ENCODE measurements at places on chromosomes 4 and X.
A peak's percentile ranks its signal among the peaks of the same experiment; 100 is the strongest.

DNA sequence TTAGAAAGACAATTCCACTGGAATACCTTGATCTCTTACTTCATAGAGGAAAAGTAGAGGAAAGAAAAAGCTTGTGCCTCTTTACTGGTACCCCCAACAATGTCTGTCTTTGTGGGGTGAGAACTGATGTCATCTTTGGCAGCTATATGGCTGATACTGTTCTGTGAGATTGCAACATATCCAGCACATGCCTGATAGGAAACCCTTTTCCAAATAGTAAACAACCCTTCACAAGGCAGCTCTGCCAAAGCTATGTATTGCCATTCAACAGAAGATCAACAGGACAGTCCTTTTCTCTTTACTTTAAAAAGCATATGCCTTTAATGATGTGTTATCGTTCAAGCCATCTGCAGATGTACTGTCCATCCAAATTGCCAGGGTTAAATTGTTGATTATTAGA lies 105.9 kb downstream of the IL1RAPL1 start:
- DNase-seq: no peak

DNA sequence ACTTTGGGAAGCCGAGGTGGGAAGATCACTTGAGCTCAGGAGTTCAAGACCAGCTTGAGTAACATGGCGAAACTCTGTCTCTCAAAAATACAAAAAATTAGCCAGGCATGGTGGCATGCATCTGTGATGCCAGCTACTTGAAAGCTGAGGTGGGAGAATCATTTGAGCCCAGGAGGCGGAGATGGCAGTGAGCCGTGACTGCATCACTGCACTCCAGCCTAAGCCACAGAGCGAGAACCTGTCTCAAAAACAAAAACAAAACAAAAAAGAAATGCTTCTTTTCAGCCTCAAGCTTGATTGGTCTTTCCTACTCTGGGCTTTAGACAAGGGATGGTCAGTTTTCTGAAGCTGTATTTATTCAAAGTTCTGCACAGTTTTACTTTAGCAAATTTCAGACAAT lies 15.8 kb upstream of the DHRSX start:
- no peak for DNase-seq

DNA sequence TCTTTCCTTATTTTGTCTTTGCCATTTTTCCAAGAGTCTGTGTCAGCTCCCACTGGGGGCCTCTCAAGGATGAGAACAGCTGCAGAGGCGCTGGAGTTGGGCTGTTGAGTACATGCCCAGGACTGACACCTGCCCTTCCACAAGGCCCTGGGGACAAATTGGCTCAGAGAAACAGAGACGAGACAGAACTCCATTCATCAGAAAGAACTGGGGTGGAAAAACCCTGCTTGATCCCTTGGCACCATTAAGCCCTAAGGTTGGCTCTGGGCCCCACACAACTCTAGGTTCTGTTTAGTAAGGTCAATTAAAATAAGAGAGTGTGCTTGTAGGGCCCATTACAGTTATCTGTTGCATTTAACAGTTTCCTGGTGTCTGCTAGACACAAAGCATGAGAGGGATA lies 63.6 kb downstream of the DCX start:
- no peak for DNase-seq

DNA sequence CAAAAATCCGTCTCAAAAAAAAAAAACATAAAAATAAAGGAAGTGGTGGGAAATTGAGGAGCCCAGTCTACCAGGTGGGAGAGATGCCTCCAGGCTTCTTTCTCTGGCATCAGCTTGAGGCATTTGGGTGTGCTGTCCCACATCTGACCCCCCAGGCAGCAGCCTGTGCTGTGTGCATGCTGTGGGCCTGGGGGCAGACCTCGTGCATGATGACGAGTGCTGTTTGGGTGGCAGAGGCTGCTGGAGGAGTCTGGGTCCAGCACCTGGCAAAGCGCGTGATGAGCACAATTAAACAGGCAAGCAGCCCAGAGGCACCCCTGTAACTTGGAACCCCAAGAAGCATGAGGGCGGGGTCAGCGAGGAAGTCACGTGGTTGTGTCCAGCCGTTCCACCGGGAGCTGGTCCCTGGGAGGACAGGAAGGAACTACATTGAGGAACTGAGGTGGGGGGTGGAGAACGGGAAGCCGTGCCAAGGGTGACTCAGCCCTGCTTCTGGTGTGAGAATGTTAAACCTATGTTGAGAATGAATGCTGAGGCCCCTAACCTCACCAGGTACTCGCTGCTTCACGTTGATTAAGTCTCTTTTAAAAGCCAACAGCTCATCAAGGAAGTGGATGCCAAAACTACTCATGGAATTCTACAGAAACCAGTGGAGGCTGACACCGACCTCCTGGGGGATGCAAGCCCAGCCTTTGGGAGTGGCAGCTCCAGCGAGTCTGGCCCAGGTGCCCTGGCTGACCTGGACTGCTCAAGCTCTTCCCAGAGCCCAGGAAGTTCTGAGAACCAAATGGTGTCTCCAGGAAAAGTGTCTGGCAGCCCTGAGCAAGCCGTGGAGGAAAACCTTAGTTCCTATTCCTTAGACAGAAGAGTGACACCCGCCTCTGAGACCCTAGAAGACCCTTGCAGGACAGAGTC lies 6.1 kb downstream of the TACC3 start:
- no peak for DNase-seq

DNA sequence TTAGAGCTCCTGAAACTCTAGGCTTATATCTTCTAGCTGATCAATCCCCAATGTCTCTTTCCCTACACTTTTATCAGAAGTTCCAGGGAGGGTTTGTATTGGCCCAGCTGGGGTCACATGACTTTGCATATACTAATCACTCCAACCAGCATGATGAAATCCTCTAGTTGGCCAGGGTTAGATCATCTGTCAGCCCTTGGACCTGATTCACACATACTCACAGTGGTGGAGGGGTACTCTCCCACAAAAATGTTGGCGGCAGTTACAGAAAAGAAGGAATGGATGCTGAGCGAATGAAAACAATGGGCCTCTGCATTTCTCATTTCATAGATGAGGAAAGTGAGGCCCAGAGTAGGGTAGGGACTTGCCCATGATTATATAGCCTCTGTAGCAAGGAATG lies 151.1 kb downstream of the PJA1 start:
- DNase-seq: no peak

GRCh38 chr4:11440481-11441193 lies 11.9 kb upstream of the HS3ST1 start:
- no peak for DNase-seq

GRCh38 chr4:11748164-11748872 lies 319.6 kb upstream of the HS3ST1 start:
- no peak for DNase-seq

DNA sequence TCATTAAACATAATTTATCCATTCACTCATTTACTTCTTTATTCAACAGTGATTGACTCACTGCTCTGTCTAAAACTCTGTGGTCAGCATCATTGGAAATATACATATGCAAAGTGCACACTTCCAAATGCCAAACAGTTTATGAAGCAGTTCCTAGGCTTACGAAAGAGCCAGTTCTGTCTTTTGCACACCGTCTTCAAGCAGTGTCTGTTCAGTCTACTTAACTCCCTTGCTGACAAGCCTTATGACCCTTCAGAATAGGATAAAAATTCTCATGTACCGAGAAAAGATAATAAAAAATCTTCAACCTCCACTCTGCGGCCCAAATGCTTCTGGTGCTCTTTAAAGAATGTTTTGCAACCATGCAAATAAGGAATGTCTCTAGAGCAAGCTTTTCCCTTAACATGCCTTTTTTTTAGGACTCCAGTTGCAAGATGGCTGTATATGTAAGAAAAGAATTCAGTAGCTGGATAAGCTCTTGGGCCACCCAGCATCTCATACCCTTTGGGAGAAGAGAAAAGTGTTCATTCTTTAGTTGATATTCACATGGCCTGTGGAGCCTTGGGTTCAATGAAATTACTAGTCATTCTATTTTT lies 1037.0 kb upstream of the SLIT2 start:
- no peak for DNase-seq

GRCh38 chr4:29467044-29467717 lies 1253.0 kb upstream of the PCDH7 start:
- DNase-seq: no peak

DNA sequence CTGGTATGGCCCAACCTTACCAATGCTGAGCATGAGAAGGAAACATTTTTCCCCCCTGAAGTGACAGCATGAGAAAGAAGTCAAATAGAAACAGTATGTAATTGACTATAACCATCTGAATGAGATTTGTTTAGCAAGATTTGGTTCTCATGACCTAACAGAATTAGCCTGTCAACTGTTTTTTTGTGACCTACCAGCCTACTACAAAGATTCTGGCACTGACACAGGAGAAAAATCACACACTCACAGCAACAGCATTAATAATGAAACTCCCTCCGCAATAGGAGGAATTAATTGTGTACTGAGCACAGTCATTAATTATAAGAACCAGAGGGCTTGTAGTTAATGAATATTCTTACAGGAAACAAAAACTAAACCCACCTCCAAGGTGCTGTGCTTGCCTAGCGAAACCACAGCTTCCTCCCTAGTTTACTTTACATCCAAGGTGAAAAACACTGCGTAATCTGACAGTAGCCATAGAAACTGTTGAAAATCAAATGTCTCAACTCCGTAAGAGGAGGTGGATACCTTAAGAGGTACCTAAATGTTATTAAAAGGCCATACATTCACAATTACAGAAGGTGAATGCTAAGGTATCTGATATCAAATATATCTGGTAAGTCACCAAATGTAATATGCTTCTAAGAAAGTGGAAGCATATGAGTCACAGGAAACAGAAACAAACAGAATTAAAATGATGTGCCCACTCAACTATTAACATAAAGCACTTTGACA lies 34.9 kb downstream of the MMRN1 start:
- no peak for DNase-seq

- no peak for DNase-seq
Measured at GRCh38 chr4:98508829-98509598, 149.4 kb downstream of the TSPAN5 start.

DNA sequence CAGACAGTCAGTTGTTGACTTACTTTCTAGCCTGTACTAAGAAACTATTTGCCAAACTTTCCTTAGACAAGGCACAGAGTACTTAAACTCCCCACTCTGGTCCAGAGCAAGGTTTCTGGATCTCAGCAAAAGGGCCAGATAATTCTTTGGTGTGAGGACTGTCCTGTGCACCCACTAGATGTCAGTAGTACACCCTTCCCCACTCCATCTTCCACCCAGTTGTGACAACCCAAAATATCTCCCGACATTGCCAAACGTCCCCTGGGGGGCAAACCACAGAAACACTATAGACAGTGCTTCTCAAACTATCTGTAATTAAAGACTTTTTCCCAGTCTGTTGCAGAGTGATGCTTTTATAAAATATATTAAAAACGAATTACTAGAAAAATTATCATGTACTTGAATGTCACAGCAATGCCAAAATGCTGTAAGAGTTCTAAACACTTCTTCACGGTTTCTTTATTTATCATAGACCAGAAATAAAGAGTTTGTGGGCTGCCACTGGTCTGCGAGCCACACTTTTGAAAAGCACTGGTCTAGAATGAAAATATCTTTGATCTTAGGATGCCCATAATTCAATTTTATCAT lies 203.5 kb downstream of the PRDM5 start:
- DNase-seq: no peak

GRCh38 chr4:48667148-48667547 lies 112.9 kb downstream of the FRYL start:
- no peak for DNase-seq

- DNase-seq: no peak
Measured at GRCh38 chr4:175309041-175309440, 390.9 kb downstream of the ADAM29 start.

DNA sequence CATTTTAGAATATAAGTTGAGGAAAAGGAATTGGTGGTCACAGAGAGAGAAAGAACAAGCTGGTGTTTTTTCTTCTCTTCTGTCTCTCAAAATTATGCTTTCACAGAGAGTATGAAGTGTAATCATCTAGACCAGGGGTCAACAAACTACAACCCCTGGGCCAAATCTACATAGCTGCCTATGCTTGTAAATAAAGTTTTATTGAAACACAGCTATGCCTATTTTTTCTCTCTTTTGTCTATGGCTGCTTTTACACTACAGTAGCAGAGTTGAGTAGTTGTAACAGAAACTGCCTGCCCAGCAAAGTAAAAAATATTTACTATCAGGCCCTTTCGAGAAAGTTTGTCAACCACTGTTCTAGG lies 6.7 kb upstream of the FAM9C start:
- no peak for DNase-seq

- no peak for DNase-seq
Measured at GRCh38 chr4:4603067-4603466, 61.2 kb upstream of the STX18 start.

GRCh38 chrX:99588936-99589335 lies 821.1 kb downstream of the PCDH19 start:
- DNase-seq: no peak

GRCh38 chr4:3268395-3269104 lies 19.6 kb downstream of the MSANTD1 start:
- DNase-seq: no peak

DNA sequence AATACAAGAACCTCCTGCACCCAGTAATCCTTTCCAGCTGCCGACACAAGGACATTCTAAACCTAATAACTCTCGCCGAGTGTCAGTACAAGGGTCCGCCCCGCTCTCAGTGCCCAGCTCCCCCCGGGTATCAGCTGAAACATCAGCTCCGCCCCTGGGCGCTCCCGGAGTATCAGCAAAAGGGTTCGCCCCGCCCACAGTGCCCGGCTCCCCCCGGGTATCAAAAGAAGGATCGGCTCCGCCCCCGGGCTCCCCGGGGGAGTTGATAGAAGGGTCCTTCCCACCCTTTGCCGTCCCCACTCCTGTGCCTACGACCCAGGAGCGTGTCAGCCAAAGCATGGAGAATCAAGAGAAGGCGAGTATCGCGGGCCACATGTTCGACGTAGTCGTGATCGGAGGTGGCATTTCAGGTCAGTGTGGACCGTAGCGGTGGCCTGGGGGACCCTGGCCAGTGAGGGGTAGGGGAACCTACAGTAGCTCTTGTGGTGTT lies at the start of gene MAOA:
Gene MAOA, plus strand, starts transcription at position 295 of the 490 bp plus-strand sequence. Its CDS starts 43 bp downstream, at position 338.
- DNase-seq: peak; percentile 15

DNA sequence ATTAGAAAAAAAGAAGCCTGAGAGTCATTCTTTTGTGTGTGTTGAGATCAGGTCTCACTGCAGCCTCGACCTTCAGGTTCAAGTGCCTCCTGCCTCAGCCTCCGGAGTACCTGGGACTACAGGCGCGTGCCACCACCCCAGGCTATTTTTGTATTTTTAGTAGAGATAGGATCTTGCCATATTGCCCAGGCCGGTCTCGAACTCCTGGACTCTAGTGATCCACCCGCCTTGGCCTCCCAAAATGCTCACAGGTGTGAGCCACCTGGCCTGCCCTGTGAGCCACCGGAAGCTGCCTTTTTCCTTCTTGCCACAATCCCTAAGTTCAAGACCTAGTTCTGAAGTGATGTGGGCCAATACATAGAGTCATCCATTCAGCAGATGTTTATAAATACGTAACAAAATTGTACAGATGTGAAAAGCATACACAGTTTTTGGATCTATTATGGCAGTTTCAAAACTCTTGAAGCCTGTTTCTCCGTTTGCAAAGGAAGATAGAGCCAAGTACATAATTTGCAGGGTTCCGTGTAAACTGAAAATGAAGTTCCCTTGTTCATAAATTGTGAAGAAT lies 536 bp upstream of the CTSO start:
- no peak for DNase-seq

DNA sequence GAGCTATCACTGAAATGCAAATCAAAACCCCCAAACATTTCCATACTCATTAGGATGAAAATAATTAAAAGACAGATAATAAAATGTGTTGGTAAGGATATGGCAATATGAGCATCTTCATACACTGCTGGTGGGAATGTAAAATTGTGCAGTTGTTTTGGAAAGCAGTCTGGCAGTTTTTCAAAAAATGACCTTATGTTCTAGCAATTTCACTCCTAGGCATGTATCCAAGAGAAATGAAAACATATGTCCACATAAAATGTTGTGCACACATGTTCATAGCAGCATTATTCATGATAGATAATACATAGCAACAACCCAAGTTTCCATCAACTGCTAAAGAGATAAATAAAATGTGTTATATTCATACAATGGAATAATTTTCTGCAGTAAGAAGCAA lies 14.8 kb upstream of the GPRASP2 start:
- no peak for DNase-seq
